Stimulated activated CD4-positive, alpha-beta T cell treated with anti-CD3 and anti-CD28 coated beads, Interleukin-12 subunit alpha, Interleukin-12 subunit beta, amount 100 ng/mL, for 4 hours (primary cell): ENCODE measurements at places on chromosomes 4 and X.

DNA sequence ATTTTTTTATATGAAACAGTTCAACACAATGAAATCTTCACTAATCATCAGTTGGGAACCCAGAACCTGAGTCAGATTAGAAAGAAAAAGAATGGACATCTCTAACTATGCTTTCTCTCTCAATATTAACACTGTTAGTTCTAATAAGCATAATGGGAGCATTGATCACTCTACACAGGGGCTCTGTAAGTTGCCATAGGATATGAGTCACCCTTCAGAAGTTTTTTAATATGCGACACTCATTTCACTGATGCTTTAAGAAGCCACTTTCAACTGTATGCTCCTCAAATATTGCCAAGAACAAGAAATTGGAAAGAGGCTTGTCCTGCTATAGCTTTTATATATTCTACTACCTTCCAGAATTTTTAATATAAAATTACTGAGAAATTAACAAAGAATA, 187.0 kb downstream of the AASDH start:
- DNase-seq, result no peak

- no peak for DNase-seq
Measured at GRCh38 chr4:87026800-87027495, 92.1 kb downstream of the AFF1 start.

GRCh38 chr4:76856243-76857073, 41.5 kb downstream of the SOWAHB start:
- no peak for DNase-seq

DNA sequence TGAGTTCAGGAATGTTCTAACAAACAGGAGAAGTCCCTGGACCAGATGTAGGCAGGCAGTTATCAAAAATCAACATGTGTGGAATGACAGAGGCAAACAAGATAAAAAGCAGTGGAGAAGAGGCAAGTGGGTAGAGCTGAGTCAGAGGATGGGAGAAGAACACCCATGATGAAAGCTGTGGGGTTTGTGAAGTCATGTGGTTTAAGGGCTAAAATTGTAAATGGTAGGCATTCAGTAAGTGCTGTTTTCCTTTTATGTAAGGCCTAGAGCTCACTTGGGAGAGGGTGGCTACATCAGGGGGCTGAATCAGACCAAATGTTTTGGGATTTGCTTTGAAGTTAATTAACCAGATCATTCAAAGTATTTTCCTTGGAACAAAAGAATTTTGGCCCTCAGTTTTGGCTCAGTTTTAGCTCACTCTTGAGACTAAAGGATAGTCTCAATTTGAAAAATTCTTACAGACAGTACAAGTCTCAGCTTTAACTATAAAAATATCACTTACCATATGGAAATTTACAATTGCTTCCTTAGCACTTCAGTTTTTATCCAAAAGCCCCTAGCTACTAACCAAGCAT, 114.5 kb upstream of the PCDH7 start:
- DNase-seq, result no peak

GRCh38 chr4:102263024-102263787, 82.1 kb downstream of the SLC39A8 start:
- DNase-seq, result no peak

- no peak for DNase-seq
Measured at GRCh38 chr4:157421365-157421764, 200.8 kb downstream of the GRIA2 start.

- no peak for DNase-seq
Measured at GRCh38 chrX:38578167-38578566, 16.8 kb downstream of the TSPAN7 start.

GRCh38 chr4:94523033-94523580, 71.4 kb downstream of the PDLIM5 start:
- DNase-seq, result no peak

- DNase-seq, result no peak
Measured at GRCh38 chr4:36282503-36283030, 1.2 kb downstream of the DTHD1 start.

DNA sequence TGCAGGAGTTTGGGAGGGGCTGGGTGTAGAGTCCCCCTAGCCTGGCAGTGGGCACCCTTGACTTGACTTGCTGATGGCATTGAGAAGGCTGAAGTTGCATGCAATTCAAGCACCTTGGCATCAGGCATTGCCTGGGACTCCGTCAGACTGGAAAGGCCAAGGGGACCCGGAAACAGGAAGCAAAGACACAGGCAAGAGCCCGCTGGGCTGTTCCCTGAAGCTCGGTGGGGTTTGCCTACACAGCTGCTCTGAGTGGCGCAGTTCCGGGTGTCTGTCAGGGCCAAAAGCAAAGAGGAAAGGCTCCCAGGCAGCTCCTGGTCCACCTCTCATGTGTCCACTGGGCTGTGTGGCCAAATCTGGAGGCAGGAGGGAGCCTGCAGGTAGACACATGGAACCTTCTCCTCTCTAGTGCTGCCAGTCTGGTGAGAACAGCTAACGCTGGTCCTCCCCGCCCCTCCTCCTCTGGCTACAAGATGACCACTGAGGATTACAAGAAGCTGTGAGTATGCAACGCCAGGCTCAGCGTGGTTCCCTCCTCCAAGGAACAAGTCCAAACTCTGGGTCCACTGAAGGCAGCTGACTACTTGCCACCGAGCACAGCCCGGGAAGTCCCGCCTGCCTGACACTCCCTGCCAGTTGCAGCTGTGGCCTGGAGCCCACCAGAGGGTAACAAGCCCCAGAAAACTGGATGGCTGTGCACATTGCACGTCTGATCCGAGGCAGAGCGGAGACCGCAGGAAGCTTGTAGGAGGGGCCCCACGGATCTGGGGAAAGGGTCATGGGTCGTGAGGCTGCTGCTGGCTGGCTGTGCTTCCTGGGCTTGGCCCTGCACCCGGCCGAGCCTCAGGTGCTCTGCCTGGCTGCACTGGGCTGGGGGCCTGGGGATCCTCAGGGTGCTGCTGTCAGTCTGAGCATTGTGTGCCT, 20.1 kb downstream of the ZNF185 start:
- no peak for DNase-seq

- no peak for DNase-seq
Measured at GRCh38 chr4:28481565-28481964, 1620.9 kb downstream of the STIM2 start.
